ENCODE measurements at places on chromosomes 4 and X.

DNA sequence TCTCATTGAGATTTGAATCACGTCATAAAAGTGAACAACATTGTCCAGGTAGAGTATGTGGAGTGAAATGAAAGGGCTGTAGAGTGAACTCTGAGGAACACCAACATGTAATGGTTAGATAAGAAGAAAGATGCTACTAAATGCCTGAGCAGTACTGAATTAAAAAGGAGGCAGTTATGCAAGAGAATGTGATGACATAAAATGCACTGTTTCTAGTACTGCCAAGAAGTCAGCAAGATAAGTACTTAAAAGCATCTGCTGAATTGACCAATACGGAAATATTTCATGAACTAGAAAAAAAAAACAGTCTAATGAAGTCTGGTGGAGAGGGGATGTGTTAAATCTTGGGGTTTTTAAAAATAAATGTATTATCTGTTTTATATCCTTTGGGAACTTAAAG is 583.8 kb upstream of the GALNT7 start:
- no peak for DNase-seq

DNA sequence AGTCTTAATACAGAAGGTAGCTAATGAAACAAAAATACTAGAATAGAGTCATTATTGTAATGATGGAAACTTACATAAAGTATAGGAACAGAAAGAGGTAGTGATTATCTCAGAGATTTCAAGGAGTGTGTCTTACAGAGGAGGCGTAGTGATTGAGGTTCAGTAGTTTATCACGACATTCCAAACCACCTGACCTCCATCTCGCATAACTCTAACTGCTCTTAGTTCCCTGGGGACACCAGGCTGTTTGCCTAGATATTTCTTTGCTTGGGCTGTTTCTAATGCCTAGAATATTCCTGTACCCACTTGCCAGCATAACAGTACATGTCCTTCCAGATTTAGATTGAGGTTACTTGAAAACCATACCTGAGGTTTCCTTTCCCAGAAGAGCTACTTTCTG is 29.1 kb downstream of the STAG2 start:
- no peak for DNase-seq

DNA sequence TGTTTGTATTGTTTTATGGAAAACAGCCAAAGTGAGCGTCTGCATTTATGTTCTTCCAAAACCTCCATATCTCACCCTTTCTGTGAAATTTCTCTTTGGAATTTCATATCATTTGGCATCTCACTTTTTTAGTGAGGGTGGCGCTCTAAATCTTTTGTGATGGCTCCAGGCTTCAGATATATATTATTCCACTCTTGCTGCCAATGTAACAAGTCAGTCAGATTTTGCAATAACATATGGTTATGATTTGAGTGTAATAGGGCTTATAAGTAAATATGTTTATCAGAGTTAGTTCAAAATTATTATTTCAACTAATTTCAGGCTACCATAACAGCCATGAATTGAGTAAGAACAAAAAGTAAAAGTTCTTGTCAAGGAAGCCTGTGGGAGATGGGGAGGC is 314.7 kb downstream of the PDGFC start:
- DNase-seq = no peak

DNA sequence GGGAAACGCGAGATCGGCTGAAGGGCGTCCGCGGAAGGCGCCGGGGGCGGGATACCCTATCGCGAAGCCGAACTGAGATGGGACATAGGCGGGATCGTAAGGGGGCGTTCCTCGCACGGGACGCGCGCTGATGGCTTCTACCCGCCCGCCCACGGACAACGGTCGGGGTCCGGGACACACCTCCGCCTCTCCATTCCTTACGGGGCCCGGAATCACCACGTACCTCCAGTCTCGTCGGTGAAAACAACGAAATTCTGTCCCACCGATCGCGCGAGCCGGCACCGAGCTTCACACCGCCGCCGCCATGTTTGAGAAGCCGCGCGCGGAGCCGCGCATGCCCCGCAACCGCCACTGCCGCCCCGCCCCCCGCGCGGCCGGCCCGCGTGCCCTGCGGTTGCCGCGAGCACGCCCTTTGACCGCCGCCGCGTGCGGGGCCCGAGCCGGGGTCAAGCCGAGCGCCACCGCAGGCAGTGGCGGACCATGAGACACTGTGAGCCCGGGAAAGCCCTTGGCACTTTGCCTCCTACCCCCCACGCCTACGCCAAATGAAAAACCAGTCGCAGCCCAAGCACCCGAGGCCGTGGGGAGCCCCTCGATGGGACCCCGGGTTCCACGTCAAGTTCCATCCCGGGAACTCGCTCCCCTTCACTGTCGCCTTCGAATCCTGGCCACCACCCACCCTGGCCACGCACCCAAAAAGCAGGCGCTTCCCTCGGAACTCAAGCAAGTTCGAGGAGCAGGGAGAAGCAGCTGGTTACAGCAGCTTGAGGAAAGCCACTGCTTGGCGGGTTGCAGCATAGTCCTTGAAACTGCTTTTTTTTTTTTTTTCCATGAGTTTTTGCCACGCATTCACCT is at the start of gene SCML2:
Gene SCML2, minus strand, starts transcription at position 320 of the 855 bp plus-strand sequence. CDS start 20,617 bp downstream, outside the sequence.
- peak; percentile 63 for DNase-seq

DNA sequence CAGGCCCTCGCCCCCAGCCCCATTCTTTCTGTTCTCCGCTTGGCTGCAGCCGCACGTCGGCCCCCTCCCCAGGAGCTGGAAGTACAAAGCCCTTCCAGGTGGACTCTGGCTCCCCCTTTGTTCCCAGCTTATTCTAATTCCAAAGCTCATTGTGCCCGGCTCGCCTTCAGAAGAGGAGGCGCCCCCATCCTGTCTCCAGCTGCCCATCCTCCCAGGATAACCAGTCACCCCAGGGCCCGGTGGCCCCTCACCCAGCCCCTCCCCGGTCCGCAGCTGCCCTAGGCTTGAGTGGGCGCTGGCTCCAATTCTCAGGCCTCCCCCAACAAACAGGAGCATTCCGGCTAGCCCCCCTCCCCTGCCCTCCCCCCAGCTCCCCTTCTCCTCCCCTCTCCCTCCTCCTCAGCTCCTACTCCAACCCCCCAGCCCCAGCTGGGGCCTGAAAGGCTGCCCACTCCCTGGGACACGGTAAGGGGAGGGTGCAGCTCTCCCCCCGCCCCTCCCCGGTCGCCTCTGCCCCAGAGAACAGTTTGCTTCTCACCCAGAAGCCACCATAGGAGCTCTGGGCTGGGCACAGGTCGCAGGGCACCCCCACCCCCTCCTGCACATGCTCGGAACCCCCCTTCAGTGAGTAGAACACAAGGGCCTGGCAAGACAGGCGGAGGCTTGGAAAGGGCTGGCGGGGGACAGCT is 3.1 kb upstream of the SLC6A8 start:
- DNase-seq = no peak

- no peak for DNase-seq
Observed at GRCh38 chr4:174483792-174484191, 38.5 kb downstream of the HPGD start.

- DNase-seq = no peak
Observed at GRCh38 chr4:8830611-8831200, 40.9 kb downstream of the HMX1 start.

DNA sequence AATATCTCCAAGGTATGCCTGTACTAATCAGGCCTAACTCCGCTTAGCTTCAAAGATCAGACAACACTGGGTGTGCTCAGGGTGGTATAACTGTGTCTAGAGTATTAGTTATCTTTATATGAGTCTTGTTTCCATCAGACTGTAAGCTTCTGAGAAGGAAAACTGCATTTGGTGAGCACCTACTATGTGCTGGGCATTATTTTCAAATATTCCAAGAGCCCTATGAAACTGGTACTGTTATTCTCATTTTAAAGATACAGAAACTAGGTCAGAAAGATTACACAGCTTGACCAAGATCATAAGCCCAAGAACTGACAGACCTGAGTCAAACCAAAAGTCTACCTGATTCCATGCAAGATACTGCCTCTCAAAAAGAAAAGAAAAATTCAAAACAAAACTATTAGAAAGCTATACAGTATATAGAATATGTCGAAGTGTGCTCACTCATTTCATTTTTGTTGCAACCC is 44.4 kb downstream of the LRBA start:
- DNase-seq = no peak

DNA sequence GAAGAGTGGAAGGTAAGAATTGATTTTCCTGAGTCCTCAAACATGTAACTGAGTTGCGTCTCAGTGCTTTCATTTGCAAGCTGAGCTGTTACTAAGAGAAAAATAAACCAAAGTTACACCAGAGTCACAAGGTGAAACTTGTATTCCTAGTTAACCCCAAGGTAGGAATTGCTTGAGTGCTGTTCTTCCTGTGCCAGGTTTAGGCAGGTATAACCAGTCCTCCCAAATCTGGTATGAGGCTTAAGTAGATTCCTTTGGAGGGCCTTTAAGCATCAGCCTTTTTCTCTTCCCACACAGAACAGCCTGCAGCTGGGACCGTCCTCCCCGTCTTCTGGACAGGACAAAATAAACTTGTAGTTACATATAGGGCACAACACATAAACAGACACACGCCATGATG is 2.3 kb upstream of the BTC start:
- no peak for DNase-seq

- no peak for DNase-seq
Observed at GRCh38 chr4:24404281-24404680, 180.1 kb downstream of the DHX15 start.

DNA sequence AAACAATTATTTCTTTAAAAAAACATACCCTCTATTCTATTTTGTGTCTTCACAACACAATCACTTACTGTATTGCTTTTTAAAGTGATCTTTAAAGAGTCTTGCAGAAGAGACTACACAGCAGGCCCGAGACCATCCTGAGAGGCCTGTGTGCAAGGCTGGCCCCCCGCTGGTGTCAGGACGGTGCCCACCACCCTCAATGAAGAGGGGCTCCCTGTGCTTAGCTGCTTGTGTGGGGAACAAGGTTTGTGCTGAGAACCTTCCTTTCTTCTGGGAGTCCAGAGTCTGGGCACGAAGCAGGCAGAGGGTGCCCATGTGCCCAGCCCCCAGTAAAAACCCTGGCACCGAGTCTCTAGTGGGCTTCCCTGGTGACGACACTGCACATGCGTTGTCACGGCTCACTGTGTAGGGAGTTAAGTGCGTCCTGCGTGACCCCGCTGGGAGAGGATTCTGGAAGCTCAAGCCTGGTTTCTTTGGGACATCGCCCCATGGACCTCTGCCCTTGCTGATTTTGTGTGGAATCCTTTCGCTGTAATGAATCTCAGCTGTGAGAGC is 22.0 kb downstream of the RGS12 start:
- no peak for DNase-seq

GRCh38 chrX:98338544-98338943 is 1454.8 kb downstream of the RPA4 start:
- DNase-seq = no peak

DNA sequence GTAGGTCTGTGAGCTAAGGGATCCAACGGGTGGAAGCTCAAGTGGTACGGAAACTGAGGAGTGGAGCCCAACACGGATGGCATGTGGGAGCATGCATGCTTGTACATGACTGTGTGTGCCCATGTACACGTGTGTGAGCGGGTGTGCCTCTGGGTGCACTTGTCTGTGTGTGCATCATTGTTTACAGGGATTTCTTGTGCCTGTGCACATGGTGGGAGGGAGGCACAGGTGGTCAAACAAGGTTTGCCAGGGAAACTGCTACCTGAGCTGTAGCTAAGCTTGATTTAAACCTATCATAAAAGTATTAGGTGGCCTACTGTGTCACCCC is 122.5 kb upstream of the MAMLD1 start:
- DNase-seq = no peak

GRCh38 chrX:120408168-120408567 is 46.3 kb downstream of the ATP1B4 start:
- DNase-seq = no peak

DNA sequence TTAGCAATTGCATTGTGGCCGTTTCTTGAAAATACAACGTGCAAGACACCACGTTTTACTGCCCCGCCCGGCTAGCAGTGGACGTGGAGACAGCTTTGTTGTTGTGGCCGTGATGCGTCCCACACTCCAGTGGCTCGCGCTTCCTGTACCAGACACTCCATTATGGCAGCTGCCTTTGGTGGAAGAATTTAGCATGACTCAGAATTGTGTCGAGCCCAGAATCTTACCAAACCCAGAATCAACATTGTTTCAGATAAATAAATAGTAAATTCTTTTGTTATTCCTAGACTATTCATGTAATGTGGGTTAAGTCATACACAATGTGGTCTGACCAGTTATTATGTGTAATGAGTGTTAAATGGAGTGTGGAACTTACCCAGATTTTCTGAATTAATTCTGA is 25.3 kb upstream of the S100P start:
- peak; percentile 74 for DNase-seq

DNA sequence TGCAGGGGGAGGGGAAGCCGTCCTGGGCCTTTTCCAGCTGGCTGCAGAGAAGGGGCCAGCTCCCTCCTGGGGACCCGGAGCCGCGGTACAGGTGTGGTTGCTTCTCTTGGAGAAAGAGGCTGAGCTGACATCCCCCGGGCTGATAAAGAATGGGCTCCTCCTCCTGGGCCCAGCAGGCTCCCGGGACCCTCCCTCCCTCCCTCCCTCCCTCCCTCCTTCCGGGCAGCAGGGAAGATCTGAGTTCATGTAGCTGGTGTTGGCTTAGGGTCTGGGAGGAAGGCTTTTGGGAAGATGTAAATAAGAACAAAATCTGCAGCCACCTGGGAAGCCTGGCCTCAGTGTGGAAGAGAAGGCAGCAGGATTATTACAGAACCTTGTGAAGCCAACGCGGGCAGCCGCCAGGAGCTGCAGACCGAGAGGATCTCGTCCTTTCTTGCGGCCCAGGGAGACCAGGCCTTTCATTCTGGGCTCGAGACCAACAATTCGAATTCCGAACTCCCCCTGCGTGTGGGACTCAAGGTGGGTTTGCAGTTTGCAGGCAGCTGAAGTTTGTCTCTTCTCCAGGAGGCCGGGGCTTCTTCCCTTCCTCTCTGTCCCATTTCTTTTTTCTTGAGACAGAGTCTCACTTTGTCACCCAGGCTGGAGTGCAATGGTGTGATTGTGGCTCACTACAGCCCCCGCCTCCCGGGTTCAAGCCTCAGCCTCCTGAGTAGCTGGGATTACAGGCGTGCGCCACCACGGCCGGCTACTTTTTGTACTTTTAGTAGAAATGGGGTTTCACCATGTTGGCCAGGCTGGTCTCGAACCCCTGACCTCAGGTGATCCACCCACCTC is at the start of gene PLCXD1:
Gene PLCXD1, plus strand, starts transcription at position 216 of the 834 bp plus-strand sequence. CDS start 2,807 bp downstream, outside the sequence.
- no peak for DNase-seq
